ENCODE measurements at places on chromosomes 2 and 18.

GRCh38 chr2:206045251-206045650 lies 40.7 kb downstream of the INO80D start:
- DNase-seq = no peak

DNA sequence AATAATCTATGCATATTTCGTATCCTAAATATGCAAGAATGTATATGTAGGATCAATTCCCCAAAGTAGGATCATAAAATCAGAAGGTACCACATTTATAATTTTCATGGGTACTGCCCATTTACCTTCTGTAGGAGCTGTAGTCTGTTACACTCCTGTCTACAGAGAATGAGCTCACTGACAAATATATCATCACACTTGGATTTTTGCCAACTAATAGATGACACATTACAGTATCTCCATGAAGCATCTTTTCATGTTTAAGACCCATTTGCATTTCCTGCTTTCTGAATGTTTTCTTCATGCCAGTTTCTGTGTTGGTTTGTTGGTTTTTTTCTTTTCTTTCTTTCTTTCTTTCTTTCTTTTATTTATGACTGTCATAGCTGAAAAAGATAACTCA lies 70.9 kb upstream of the EML6 start:
- DNase-seq = no peak

GRCh38 chr2:43152186-43152585 lies 74.2 kb downstream of the ZFP36L2 start:
- no peak for DNase-seq

DNA sequence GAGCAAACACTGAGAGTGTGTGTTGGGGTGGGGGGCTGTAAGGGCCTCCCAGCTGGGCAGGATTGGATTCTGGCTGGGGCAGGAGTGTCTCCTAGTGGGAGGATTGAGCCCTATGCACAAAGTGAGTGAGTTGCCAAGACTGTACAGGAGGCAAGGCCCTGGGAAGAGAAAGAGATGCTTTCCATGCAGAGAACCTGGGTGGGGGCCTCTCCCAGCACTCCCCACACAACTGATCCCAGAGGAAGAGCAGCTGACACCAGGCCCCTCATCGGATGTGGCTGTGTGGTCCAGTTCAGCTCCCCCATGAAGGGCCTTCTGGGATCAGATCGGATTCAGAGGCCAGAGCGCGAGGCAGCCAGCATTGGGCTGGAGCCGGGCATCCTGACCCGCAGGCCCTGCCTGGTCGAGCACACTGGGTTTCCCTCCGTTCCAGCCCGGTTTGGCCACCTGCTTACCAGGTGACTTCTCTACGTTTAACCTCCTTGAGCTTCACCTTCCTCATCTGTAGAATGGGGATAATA lies 49.4 kb upstream of the FAHD2A start:
- DNase-seq = no peak

- no peak for DNase-seq
Observed at GRCh38 chr2:169208026-169208425, 138.7 kb downstream of the DHRS9 start.

- DNase-seq = no peak
Observed at GRCh38 chr18:37243741-37244140, 321.9 kb downstream of the CELF4 start.

DNA sequence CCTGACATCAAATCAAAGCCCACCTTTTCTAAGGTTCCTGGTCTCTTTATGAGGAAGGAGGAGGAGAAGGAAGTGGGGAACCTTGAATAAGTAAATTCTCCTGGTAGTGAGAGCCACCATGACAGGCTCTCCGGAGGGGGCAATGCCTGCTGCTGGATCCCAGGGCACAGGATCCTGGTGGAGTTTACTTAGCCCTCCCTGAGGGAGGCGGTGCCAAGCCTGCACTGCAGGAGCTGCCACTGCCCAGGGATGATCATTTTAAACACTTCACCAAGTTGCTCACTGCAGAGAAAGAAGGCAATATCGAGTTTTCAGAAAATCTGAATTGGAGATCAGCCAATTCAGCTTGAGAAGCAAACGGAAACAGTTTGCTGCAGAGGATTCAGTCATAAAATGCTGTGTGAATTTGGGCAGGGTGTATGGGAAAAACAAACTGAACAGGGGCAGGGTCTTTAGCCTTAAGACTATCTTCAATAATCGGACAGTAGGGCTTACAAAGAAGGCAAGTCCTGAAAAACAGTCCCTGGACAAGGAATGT lies 200.7 kb downstream of the RAD51AP2 start:
- DNase-seq = no peak

DNA sequence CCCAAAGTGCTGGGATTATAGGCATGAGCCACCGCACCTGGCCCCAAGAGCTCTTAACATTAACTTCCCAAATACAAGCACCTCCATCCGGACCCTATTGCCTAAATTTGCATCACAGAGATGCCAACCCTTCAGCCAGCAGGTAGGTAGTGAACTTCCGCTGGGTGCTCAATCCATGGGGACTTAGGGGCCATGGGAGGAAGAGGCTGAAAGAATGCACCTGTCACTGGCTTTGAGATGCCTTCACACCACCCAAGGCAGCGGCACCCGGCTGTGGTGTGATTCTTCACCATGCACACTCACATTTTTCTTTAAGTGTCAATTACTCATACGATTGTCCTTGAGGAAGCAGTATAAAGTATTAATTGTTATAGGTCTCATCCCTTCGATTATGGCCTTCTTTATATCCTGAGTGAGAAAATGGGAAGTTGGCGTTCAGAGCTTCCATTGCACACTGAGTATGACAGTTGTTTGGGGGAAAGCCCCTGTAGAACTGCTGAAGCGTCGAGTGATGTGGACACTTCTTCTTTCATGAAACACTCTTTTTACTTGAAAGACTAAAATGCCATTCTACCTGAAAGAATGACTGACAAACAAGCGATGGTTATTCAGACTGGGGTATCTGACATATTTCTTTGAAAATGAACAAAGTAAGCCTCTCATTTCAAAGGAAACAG lies 51.8 kb upstream of the BIN1 start:
- no peak for DNase-seq

DNA sequence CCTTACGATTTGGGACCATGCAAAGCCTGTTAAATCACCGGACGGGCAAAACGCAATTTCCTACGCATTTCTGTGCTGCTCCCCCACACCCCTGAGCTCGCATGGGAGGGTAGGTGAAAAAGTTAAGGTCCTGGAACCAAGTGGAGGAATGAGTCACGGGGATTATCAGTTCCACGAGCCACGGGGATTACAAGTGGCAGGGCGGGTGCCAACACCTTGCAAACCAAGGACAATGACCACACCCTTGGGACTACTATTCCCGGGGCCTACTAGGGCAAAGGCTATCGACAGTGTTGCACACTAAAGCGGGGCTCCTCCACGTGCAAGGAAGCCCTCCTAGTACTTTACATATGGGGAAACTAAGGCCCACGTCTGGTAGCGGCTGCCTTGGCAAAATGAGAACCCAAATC lies 447 bp downstream of the RETSAT start:
- no peak for DNase-seq

DNA sequence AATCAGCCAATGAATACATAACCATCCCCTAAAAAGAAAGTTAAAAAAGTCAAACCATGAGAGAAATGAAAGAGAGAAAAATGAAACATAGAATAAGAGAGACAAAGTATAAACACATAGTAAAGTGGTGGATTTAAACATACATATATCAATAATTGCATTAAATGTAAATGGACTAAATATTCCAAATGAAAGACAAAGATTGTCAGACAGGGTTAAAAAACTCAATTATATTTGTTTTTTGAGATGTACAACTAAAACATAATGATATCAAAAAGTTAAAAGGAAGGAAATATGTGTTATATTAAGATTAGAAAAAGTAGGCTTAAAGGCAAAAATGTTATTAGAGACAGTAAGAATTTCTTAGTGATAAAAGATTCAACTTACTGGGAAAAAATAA lies 83.8 kb upstream of the CELF4 start:
- no peak for DNase-seq

DNA sequence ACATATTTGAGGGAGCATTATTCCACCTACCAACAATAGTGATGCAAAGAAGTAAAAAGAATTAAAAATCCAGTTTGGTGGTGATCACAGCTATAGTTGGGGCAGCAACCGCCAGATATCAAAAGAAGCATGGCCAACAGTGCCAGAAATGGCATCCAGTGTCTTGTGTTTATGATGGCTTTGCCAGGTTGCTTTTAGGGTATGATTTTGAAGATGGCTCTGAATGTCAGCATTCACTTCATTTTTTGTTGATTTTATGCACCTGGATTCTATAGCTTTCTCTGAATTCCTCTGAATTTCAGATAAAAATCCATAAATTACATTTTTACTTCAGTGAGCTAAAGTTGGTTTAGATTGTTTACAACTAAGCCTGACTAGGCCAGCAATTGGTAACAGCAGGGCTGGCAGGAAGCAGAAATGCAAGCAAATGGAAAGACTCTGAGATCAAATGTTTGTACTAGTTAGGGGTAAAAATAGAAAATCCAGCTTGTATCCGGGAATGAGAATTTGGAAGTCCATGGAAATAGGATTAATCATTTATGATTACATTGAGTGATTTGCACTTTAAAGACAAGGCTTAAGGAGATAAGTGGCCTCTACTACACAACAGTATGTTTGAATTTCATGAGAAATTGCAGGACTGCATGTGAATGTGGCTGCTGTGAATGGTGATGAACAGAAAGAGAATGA lies 40.4 kb downstream of the COL3A1 start:
- no peak for DNase-seq

GRCh38 chr2:173353556-173353955 lies 1.1 kb upstream of the CDCA7 start:
- no peak for DNase-seq

GRCh38 chr18:36468161-36468560 lies 170.6 kb downstream of the FHOD3 start:
- no peak for DNase-seq

DNA sequence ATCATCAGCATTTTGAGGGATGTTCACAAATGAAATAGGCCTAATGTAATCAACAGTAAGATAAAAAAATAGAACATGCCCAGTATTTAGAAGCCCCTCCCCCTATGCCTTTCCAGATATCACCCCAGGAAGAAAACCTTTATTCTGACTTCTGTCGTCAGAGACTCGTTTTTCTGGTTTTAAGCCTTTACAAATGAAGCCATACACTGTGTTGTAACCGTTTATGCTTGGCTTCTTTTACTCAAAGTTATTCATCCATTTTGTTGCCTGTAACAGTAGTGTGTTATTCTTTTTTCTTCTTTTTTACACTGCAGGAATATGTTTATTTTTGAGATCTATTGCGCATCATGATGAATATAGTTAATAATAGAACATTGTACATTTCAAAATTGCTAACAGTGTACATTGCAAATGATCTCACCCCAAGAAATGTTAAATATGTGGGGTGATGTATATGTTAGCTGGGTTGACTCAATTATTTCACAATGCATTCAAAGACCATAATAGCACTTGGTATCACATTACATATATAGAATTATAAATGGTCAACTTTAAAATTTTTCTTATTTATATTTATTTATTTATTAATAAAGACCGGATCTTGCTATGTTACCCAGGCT lies 28.1 kb upstream of the PNPT1 start:
- no peak for DNase-seq

DNA sequence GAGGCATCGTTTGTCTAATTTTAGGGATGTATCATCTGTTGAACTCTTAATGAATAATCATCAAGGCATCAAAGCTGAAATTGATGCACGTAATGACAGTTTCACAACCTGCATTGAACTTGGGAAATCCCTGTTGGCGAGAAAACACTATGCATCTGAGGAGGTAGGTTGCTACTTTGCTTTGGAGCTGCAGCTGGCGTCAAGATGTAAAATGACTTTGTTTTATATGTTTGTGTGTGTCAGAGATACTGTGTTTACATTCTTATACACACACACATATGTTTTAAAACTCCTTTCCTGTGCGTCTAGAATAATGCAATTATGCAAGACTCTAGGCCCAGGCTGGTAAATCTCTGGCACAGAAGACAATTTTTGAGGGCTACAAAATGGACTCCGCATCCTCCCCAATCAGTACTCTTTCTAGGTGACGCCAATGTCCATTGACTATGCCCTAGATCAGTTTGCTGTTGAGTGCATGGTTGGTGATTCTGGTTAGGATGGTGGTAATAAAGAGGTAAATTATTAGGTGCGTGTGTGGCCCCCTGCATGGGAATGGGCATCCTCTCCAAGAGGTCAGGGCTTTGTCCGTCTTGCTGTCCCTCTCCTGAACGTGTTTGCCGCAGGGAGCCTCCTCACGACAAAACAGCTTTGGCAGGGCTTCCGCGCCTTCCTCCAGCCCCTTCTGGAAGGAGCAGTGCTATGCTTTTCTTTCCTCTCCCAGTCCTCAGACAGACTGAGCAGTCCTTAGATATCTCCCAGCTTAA lies 68.2 kb upstream of the EML6 start:
- DNase-seq = no peak

DNA sequence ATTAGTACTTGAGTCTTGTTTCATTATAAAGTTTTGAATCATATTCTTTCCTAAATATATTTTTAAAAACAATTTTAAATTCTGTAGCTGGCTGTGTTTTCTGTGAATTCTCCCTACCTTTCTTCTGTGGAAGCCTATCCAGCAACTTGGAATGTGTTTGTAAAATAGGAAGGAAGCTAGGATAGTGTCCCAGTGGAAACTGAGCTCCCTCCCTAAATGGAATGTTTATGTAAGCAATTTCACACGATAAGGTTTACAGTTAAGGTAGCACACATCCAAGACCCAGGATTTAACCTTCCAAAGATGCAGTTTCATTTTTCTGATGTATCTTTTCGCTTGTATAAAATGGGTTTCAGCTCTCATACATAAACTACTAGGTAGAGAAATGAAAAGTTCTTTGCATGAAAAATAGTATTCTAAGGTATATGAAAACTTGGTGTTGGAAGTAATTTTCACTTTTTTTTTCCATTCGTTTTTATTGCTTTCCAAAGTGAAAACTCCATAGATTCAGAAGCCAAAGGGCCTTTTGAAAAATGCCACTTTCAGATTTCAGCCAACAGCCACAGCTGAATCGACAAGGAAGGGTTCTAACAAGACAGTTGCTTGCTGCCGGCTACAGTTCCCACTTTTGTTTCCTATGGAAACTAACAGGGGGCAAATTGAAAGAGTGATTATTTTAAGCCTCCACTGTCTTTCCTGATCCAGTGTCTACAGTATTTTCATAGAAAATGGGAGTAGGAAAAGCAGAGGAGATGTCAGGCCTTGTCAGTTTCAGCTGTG lies 405.1 kb upstream of the POU3F3 start:
- DNase-seq = no peak

GRCh38 chr2:43315482-43315881 lies 89.1 kb upstream of the ZFP36L2 start:
- DNase-seq = no peak

- no peak for DNase-seq
Observed at GRCh38 chr2:71530641-71531332, 77.4 kb downstream of the DYSF start.

DNA sequence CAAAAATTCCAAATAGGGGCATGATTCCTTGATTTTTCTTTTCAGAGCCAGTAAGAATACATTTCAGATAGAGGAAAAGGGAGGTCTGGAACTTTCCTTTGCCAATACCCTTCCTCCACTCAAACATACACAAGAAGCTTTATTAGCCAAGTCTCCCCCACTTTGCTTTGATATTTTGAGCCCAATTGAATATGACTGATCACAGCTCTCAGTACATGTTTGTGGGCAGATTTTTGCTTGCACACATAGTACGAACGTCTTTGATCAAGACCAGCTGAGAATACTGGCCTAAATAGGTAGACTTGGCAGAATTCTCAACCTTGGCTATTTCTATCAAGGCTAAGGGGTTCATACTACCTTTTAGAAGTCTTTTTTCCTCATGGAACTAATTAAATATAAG lies 148.8 kb upstream of the PGAP1 start:
- no peak for DNase-seq
